ENCODE measurements at places on chromosomes 11 and 22.

- DNase-seq: no peak
These were observed 37.8 kb downstream of the RNF141 start for GRCh38 chr11:10503221-10503620.

GRCh38 chr11:69704508-69705253 is 859 bp upstream of the FGF19 start:
- DNase-seq: no peak

DNA sequence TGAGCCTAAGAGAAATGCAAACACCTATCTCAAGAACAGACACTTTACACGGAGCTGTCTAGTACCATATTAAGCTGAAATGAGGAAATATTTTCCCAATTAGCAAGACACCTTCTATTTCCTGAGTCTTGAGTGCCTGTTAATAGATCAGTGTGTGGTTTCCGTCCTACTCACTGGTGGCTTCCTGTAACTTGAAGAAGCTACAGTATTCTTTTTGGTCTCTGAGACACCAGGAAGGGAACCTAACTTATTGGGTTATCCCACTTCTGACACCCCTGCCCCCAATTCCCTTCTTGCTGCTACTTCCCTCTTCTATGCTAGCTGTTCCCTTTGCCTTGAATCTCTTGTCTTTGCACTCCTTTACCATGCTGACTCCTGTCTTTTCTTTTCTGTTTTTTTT is 92.7 kb downstream of the FDX1 start:
- DNase-seq: peak; percentile 73

GRCh38 chr11:60367009-60367408 is 11.3 kb upstream of the MS4A7 start:
- DNase-seq: no peak

DNA sequence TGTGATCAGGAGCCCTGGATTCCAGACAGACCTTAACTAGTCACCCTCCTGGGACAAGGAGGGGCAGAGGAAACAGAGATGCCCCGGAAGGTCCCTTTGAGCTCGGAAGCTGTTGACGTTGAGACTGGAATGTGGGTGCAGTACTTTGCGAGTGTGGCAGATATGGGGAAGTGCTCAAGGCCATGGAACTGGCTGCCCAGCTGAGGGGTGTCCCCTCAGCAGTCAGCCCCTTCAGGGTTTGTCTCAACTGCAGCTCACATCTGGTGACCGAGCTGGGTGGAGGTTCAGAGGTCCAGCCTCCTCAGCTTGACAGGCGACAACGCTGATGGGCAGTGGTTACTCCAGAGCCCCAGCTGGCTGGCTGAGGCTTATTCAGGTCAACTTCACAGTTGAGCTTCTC is 150.3 kb upstream of the SNX19 start:
- no peak for DNase-seq

- no peak for DNase-seq
These were observed at the start of gene MUC2 for GRCh38 chr11:1074244-1075221. MUC2 (plus strand) TSS chr11:1074874.

- DNase-seq: peak; percentile 62
These were observed at the start of gene SAA2 for GRCh38 chr11:18248561-18248960. SAA2 (minus strand) TSS chr11:18248668; CDS start chr11:18248011, 657 bp downstream.

DNA sequence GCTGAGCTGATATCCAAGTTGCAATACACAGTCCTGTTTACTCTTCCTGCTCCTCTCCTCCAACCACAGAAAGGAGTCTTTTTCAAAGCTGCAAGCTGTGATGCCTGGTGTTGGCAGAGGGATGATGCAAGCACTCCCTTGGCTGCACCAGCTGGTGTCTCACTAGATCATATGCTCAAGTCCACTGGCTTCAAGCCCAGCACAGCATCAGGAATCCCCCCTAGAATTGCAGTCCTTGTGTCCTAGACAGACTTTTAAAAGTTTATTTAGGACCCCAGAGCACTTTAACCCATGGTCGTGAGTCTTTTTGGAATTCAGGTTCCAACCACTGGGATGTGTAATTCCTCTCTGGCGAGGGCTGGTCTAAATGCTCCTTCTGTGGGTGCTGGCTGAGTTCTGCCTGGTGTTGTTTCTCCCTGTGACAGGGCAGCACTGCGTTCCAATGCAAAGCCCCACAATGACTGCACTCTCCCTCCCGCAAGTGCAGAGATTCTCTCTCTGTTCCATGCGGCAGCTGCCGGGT is 1.9 kb upstream of the HEPN1 start:
- peak; percentile 9 for DNase-seq

DNA sequence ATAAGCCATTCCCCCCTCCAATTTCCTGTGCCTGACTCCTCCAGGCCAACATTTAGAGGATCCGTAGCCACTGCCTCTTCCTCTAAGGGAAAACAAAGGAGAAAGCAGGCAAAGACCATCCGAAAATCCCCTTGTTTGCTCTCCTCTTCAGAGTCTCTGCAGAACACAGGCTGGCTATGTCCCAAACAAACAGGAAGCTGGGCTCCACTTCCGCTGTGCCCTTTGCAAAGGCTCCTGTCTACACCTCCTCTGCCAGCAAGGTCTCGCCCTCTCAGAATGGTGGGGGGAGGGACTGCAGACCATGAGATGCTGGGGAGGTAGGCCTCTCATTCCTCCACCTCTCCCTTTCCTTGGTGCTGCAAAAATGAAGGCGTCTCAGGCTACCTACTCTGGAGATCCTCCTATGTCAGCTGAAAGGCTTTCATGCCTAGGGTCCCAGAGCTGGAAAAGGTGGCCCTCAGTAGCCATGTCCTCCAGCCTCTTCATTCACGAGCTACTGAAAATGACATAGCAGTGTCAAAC is 596.2 kb downstream of the BUD13 start:
- no peak for DNase-seq

- DNase-seq: no peak
These were observed 8.3 kb downstream of the SLC37A2 start for GRCh38 chr11:125071435-125071834.

GRCh38 chr22:26977741-26978376 is 320.5 kb downstream of the MIAT start:
- DNase-seq: no peak

DNA sequence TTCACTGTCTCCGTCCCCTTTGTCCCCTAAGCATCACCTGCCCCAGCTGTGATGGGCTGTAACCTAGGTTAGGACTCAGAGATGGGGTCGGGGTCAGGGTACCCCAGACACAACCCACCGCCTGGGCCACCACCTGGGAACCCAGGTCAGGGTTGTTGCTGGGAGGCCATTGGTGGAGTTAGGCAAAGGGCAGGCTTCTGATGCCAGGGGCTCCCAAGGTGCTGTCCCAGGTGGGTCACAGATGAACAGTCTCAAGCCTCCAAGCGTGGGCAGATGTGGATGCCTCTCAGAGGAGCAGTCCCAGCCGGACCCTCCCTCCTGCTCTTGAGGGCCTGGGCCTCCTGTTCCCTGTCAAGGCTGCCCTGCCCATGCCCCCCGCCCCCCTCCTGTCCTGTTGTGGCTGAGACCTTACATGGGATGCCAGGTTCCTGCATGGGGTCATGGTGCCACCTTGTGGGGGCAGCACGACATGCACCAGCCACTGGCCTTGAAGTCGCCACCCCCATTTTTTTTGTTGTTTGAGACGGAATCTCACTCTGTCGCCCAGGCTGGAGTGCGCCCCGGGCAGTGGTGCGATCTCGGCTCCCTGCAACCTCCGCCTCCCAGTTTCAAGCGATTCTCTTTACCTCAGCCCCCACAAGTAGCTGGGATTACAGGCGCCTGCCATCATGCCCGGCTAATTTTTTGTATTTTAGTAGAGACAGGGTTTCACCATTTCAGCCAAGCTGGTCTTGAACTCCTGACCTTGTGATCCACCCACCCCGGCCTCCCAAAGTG is 12.1 kb downstream of the GATD1 start:
- DNase-seq: peak; percentile 48

DNA sequence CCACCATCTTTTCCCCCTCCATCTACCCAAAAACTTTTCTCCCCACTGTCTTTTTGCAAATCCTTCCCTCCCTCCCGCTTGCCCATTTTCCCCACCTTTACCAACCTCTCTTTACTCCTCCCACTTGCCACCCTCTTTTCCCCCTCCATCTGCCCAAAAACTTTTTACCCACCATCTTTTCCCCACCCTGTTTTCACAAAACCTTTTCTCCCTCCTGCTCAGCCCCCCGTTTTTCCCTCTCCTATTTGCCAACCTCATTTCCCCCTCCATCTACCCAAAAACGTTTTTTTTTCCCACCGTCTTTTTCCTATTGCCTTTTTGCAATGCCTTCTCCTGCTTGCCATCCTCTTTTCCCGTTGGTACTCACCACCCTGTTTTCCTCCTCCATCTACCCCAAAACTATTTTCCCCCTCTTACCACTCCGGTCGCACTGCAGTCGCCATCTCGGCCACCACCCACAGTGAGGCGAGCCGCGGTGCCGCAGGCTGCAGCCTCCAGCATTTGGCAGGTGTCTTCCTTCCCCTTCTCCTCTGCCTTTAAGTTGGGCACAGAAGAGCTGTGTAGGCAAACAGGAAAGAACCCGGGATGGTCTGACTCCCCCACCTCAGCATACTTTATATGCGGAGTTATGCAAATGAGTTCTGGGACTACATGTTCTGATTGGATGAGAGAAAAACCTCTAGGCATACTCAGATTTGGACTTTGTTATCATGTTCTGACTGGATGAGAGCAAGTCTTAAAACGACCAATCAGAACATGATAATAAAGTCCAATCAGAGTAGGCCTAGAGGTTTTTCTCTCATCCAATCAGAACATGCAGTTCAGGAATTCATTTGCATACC is 121.2 kb upstream of the VPREB1 start:
- no peak for DNase-seq

- no peak for DNase-seq
These were observed 645.8 kb downstream of the DLG2 start for GRCh38 chr11:84981301-84981700.

DNA sequence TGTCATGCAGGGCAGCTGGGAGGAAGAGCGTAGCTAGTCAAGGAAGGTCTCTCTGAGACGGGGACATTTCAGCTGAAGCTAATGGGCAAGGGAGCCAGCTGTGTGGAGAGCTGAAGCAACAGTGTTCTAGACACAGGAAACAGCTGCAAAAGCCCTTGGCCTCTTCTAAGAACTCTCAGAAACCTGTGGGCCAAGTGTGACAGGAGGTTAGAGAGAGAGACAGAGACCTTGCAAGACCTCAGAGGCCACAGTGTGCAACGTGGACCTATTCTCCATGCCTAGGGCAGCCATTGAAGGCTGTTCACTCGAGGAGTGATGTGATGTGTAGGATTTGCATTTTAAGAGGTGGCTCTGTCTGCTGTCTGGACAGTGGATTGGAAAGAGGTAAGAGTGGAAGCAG is 48.7 kb upstream of the TNRC6B start:
- DNase-seq: no peak

DNA sequence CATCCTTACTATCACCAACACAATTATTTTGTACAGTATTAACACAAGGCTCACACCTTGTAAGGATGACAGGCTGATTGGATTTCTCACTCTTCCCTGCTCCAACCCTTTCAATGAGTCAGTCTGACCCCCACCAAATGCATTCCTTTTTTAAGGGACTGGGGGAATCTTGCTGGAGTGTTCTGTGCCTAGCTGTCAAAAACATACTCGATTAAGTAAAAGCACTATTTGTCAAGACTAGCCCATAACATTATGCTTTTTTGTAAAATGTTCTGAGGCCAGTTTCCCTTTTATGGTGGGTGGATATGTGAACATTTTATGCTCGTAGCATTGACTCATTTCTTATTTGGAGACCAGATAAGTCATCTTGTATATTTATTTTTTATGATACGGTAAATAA is 87.2 kb downstream of the PDHX start:
- DNase-seq: peak; percentile 47

- DNase-seq: no peak
These were observed 45.3 kb downstream of the RTL6 start for GRCh38 chr22:44452531-44453420.

DNA sequence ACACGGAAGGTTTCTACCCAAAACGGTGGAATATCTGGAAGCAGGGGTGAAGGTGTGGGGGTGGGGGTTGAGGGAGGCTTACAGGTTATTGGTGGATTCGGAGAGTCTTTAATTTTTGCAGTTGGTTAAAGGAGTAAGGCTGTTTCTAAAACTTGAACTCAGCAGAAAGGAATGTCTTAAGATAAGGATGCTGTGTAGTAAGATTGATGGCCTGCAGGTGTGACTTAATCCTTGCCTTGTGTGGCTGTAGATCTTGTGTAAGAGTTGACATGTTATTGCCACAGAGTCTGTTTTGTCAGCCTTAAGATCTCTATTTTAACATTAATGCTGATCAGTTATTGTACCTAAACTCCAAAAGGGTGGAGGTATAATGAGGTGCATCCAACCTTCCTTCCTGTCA is 16.4 kb upstream of the OR6M1 start:
- DNase-seq: peak; percentile 57

DNA sequence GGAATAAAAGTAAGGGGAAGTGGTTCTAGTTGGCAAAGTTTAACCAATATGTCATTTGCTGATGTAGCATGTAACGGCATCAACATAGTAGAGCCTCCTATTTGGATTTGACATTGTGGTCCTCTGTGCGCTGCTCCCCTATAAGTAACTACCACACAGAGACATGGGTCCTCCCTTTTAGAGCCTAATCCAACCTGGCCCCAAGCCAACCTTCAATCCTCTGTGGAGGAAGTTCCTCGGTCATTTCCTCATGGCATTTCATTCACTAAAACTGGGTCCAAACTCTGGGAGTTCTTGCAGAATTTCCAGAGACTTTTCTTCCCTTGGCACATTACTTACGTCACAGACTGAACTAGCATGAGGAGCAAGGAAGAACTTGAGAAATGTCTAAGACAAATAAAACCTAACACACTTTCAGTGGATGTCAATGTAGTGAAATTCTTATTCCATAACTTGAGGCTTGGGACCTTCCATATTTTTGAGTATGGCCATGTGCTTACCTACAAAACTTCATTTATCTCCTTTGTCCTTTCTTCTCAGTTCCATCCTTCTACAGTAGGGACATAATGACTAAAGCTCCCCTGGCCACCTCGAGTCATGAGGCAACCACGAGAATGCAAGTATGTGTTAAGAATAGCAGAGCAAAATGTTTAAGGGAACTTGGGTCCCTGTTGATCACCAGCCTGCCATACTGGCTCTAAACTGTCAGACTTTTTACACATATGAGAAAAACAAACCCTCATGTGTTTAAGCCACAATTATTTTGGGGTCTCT is 34.7 kb downstream of the MMP20 start:
- no peak for DNase-seq

DNA sequence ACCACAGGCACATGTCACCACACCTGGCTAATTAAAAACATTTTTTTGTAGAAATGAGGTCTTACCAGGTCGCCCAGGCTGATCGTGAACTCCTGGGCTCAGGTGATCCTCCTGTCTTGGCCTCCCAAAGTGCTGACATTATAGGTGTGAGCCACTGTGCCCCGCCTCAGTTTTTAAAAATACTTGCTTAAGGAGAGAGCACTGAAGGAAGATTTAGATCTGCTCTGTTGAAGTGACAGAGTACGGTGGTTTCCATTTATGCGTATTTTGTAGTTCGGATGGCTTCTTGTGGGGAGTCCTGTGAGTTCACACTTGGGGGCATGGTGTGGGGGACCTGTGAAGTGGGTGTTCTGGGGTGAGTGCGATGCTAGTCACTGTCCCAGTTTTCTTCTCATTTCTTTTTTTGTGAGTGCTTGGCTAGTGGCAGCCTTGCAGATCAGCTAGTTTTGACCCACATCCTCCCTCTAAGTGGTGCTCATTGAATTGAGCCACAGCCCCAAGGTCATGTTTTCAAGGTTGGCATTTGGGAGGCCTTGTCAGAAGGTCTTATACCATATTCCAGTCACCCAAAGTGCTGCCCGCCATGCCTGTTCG is 31.5 kb downstream of the PTPRJ start:
- DNase-seq: no peak

GRCh38 chr22:17115236-17115635 is 5.9 kb downstream of the TMEM121B start:
- no peak for DNase-seq

- DNase-seq: peak; percentile 40
These were observed 2.7 kb downstream of the CRYBB3 start for GRCh38 chr22:25202290-25202921.
